Iris pigment epithelial cell (primary cell): ENCODE measurements at places on chromosomes 4 and X.
A peak's percentile ranks its signal among the peaks of the same experiment; 100 is the strongest.

GRCh38 chr4:105666693-105667092 lies 41.8 kb downstream of the INTS12 start:
- peak; percentile 71 for DNase-seq

GRCh38 chrX:123846577-123847038 lies 13.2 kb upstream of the XIAP start:
- peak; percentile 78 for DNase-seq

GRCh38 chr4:24489870-24490269 lies 94.5 kb downstream of the DHX15 start:
- DNase-seq, result no peak

GRCh38 chr4:33537527-33537926 lies 2706.8 kb downstream of the ARAP2 start:
- DNase-seq, result no peak

DNA sequence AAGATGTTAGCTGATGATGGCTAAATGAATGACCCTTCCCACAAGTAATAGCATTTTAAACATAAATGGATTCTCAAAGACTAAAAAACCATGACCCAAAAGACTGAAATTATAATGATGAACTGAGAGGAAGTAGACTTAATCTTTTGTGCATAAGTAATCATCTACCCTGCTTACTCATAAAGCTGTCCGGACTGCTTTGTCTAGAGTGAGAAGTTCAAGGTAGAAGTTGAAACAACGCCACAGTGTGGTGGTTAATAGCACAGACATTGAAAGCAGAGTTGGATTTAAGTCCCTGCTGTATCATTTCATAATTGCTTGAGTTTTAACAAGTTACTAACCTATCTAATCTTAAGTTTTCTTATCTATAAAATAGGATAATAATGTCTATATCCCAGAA lies 346.6 kb downstream of the CENPC start:
- DNase-seq, result peak; percentile 38

- DNase-seq, result no peak
Observed at GRCh38 chr4:10746371-10747171, 62.0 kb upstream of the CLNK start.

GRCh38 chrX:150316564-150316963 lies 46.6 kb upstream of the MAMLD1 start:
- no peak for DNase-seq

- peak; percentile 15 for DNase-seq
Observed at GRCh38 chrX:25158635-25159034, 142.9 kb upstream of the ARX start.

- DNase-seq, result no peak
Observed at GRCh38 chr4:106493086-106493485, 124.5 kb upstream of the GIMD1 start.

DNA sequence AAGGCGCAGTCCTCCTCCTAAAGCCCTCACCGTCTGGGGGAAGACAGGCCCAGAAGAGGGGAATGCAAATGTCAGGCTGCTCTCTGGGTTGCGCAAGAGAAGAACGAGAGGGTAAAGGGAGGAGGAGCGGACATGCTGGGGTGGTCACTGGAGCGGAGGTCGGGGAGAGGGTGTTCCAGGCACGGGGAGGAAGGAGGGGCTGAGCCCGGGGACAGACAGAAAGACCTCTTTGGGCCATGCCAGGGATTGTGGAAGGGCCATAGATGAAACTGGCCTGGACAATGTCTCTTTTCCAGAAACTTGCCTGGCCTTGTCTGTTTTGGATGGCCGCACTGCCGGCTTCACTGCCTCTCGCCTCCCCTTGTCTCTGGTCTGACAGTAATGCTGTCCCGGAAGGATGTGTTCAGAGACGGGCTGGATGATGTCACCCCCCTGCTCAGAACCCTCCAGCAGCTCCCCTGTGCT lies 121.0 kb downstream of the SORCS2 start:
- DNase-seq, result no peak
